Activated CD8-positive, alpha-beta T cell treated with anti-CD3 and anti-CD28 coated beads, Interleukin-2, amount 10 ng/mL, durations not matched to agents 7 days and 5 days (primary cell): ENCODE measurements at places on chromosomes 7 and 10. TPM values are rescaled to one million over a fixed set of nuclear protein-coding genes. Genes with fewer than 3 reads are reported as not detected.

NEBL gene
- not detected for total RNA-seq

DNA sequence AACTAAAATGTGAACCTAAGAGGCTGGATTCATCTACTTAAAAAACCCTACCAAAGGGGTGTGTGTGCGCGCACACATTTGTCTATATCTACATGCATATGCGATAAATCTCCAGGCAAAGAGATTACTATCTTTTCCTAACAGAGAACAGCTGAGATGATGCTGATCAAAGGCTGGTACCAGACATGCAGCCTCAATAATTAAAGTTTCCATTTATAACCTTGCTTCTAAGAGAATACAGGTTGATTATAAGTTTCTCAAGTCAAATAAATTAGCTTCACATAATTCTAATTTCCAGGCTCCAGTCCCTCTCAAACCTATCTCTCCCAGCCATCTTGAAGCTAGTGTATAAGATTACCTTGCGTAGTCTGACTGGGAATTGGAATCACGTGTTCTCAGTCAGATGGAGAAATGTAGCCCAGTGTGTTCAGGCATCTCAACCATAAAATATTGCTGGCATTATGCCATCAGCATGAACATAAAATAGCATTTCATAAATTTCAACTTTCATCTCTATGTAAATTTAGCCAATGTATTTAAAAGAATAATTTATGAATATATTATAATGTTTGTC, 1062.0 kb downstream of the XPNPEP1 start:
- H3K4me3 ChIP-seq, result no peak overlapping the region
- no peaks in the 10 kb centered on the region for H3K4me1 ChIP-seq
- no peaks in the 10 kb centered on the region for H3K36me3 ChIP-seq
- no peak for DNase-seq
- no peaks in the 10 kb centered on the region for H3K27me3 ChIP-seq
- H3K27ac ChIP-seq, result no peak overlapping the region

- no peaks in the 10 kb centered on the region for H3K36me3 ChIP-seq
- DNase-seq, result no peak
- H3K4me1 ChIP-seq, result no peaks in the 10 kb centered on the region
- no peak overlapping the region for H3K27ac ChIP-seq
- H3K27me3 ChIP-seq, result no peaks in the 10 kb centered on the region
These were observed 87.4 kb upstream of the TNS3 start for GRCh38 chr7:47669178-47669891.

- H3K4me1 ChIP-seq, result no peaks in the 10 kb centered on the region
- H3K36me3 ChIP-seq, result no peaks in the 10 kb centered on the region
- no peak overlapping the region for H3K27ac ChIP-seq
- H3K27me3 ChIP-seq, result peaks cover 19% of the 10 kb centered on the region
- H3K4me3 ChIP-seq, result no peak overlapping the region
- DNase-seq, result no peak
These were observed 26.4 kb upstream of the HSPA12A start for GRCh38 chr10:116768786-116769185.

- H3K27me3 ChIP-seq, result no peaks in the 10 kb centered on the region
- H3K4me3 ChIP-seq, result no peak overlapping the region
- H3K27ac ChIP-seq, result no peak overlapping the region
- peaks cover 14% of the 10 kb centered on the region for H3K36me3 ChIP-seq
These were observed 69.2 kb downstream of the GNA12 start for GRCh38 chr7:2774935-2775334.

GRCh38 chr7:81445462-81445861, 324.4 kb downstream of the HGF start:
- no peaks in the 10 kb centered on the region for H3K27me3 ChIP-seq
- H3K4me3 ChIP-seq, result no peak overlapping the region
- no peaks in the 10 kb centered on the region for H3K4me1 ChIP-seq
- DNase-seq, result no peak

DNA sequence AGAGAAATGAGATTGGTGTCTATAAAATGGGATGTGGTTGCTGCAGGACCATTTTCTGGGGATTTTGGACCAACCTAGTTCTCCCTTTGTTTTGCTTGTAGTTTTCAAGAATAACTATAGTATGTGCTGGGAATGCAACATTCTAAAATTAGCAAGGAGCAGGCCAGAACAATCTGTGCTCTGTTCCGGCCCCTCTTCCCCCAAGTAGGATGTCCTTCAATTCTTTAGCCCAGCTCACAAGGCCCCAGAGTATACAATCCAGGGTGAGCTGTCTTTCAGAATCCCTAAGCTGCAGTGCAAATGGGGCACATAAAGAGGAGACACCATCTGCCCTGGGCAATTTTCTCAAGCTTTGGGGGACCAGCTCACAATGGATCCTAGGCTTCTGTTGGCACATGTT, 809.1 kb downstream of the TNS3 start:
- no peaks in the 10 kb centered on the region for H3K4me1 ChIP-seq
- no peak for DNase-seq
- no peaks in the 10 kb centered on the region for H3K27me3 ChIP-seq
- no peaks in the 10 kb centered on the region for H3K36me3 ChIP-seq

ACBD7 gene
- 5.2 TPM for total RNA-seq

DNA sequence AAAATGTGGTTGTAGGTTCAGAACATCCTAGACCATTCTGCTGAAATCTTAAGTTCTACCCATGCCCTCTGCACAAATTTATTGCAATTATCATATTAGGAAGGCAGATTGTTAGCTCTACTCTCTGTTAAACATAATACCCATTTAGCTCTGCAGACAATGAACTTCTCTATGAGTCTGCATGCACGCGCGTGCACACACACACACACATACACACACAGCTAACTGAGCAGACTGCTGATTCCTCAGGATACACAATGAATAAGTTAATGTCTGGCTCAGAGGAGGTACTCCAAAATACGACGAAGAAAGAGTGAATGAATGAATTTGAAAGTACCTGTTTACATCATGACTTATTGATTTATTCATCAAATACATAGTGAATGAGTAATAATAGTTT, 276.2 kb upstream of the SORCS1 start:
- no peaks in the 10 kb centered on the region for H3K36me3 ChIP-seq
- H3K4me1 ChIP-seq, result no peaks in the 10 kb centered on the region
- H3K27me3 ChIP-seq, result no peaks in the 10 kb centered on the region

CACNB2 gene
- not detected for total RNA-seq

GRCh38 chr10:3486346-3487065, 298.5 kb downstream of the KLF6 start:
- H3K27ac ChIP-seq, result no peak overlapping the region
- peaks cover 13% of the 10 kb centered on the region for H3K4me1 ChIP-seq
- H3K36me3 ChIP-seq, result no peaks in the 10 kb centered on the region

SLC26A4 gene
- 0.94 TPM for total RNA-seq

GRCh38 chr10:119370111-119370741, 162.9 kb downstream of the GRK5 start:
- peaks cover 12% of the 10 kb centered on the region for H3K4me1 ChIP-seq
- no peak overlapping the region for H3K4me3 ChIP-seq
- peak overlapping the region; percentile 8 for H3K27ac ChIP-seq
- no peaks in the 10 kb centered on the region for H3K36me3 ChIP-seq
- DNase-seq, result no peak
- no peaks in the 10 kb centered on the region for H3K27me3 ChIP-seq

VWC2 gene
- total RNA-seq, result not detected

DNA sequence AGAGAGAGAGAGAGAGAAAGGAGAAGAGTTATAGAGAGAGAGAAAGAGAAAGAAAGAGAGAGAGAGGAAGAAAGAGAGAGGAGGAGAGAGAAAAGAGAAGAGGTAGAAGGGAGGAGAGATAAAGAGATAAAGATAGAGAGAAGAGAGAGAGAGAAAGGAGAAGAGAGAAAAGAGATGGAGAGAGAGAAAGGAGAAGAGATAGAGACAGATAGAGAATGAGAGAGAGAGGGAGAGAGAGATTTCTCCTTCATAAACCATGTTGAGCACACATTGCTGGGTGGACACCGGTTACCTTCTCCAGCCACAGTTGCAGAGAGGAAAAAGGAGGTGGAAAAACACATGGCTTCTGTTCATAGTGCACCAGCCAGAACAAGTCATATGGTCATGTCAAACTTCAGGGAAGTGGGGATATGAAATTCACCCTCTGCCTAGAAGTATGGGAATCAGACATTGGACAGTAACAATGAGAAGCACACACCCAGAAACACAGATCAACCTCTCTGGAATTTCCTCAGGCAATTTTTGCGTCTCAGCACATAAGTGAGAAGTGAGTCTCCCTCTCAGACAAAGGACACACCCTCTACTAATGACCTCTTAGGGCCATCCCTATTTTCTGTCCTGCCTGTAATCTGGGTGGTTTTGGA, 172.5 kb upstream of the SVIL start:
- H3K27ac ChIP-seq, result no peak overlapping the region
- peaks cover 8% of the 10 kb centered on the region for H3K27me3 ChIP-seq
- no peaks in the 10 kb centered on the region for H3K36me3 ChIP-seq
- no peak for DNase-seq
- peaks cover 6% of the 10 kb centered on the region for H3K4me1 ChIP-seq

DNA sequence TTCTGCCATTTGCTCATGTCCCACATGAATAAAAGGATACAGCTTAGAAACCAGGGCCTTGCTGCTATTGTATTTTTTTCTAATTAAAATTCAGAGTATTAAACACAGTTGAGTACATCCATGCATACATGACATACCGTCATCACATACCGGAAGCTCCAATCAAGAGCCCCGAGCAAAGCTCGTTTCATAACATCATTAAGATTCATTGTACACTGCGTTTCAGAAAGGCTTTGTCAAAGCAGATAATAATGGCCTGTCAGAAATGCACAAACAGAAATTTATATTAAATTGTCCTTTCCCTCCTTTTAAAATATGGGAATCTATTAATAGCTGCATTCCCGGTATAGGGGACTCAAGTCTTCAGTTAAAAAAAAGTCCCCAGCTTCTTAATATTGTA, 103.4 kb downstream of the PRTFDC1 start:
- H3K27ac ChIP-seq, result no peak overlapping the region
- H3K27me3 ChIP-seq, result no peaks in the 10 kb centered on the region
- no peak overlapping the region for H3K4me3 ChIP-seq
- peaks cover 14% of the 10 kb centered on the region for H3K4me1 ChIP-seq
- peaks cover 4% of the 10 kb centered on the region for H3K36me3 ChIP-seq

GRCh38 chr10:114071178-114071577, 27.5 kb downstream of the ADRB1 start:
- peaks cover 11% of the 10 kb centered on the region for H3K27me3 ChIP-seq
- no peak overlapping the region for H3K27ac ChIP-seq
- no peak overlapping the region for H3K4me3 ChIP-seq

FEZF1 gene
- total RNA-seq, result not detected

- no peaks in the 10 kb centered on the region for H3K4me1 ChIP-seq
- H3K36me3 ChIP-seq, result no peaks in the 10 kb centered on the region
- peaks cover 11% of the 10 kb centered on the region for H3K27me3 ChIP-seq
- H3K27ac ChIP-seq, result no peak overlapping the region
- DNase-seq, result no peak
These were observed 25.9 kb upstream of the CDK13 start for GRCh38 chr7:39924122-39924521.

- peaks cover 16% of the 10 kb centered on the region for H3K4me1 ChIP-seq
- H3K36me3 ChIP-seq, result peaks cover 5% of the 10 kb centered on the region
- no peak overlapping the region for H3K4me3 ChIP-seq
- H3K27me3 ChIP-seq, result peaks cover 6% of the 10 kb centered on the region
- no peak for DNase-seq
- no peak overlapping the region for H3K27ac ChIP-seq
These were observed 116.3 kb downstream of the MDFIC start for GRCh38 chr7:115038158-115038557.

- H3K36me3 ChIP-seq, result no peaks in the 10 kb centered on the region
- no peaks in the 10 kb centered on the region for H3K4me1 ChIP-seq
- H3K4me3 ChIP-seq, result no peak overlapping the region
- no peak overlapping the region for H3K27ac ChIP-seq
- H3K27me3 ChIP-seq, result no peaks in the 10 kb centered on the region
These were observed 115.3 kb upstream of the BMPER start for GRCh38 chr7:33789871-33790630.

HYAL4 gene
- not detected for total RNA-seq

- H3K27ac ChIP-seq, result no peak overlapping the region
- H3K4me1 ChIP-seq, result no peaks in the 10 kb centered on the region
- DNase-seq, result no peak
- H3K27me3 ChIP-seq, result no peaks in the 10 kb centered on the region
These were observed 1298.8 kb downstream of the TYW1 start for GRCh38 chr7:68295386-68295785.

SPDYE16 gene
- total RNA-seq, result 0.16 TPM

DNA sequence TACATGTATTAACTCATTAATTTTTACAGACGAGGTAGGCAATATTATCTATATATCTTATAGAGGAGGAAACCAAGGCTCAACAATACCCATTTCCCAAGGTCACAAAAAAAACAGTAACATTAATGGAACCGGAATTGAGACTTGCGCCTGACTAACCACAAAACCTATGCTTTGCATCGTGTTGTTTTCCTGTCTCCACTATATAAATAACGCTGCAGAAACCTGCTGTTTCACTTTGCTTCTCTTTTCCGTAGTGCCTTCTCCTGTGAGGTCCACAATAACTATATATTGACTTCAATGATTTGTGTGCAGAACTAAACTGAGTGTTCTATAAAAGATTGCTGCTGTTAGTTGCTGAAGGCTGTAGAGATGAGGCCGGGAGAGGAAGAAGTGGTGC, 97.7 kb upstream of the RPA3 start:
- H3K36me3 ChIP-seq, result peaks cover 25% of the 10 kb centered on the region
- peak overlapping the region; percentile 8 for H3K4me3 ChIP-seq
- peak; percentile 41 for DNase-seq
- no peaks in the 10 kb centered on the region for H3K27me3 ChIP-seq
- peaks cover 30% of the 10 kb centered on the region for H3K4me1 ChIP-seq
- H3K27ac ChIP-seq, result peak overlapping the region; percentile 58

DNA sequence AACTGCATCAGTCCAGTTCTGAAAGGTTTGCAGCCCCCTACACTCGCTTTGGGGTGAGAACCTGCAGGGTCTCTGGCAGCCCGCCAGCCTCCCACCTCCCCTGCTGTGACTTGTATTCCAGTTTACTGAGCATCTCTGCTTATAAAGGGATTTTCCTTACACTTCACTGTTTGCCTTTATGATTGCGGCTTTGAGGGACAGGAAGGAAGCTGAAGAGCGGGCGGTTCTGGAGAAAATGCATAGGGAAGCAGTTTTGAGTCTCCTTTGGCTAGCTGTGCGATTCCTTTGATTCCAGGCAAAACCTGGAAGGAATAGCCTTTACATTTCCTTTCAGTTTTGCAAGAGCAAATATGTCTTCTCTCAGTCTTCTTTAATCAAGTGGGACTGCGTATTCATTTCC, 65.0 kb upstream of the TRIM8 start:
- no peak overlapping the region for H3K4me3 ChIP-seq
- no peak overlapping the region for H3K27ac ChIP-seq
- no peaks in the 10 kb centered on the region for H3K4me1 ChIP-seq
- no peaks in the 10 kb centered on the region for H3K27me3 ChIP-seq

DNA sequence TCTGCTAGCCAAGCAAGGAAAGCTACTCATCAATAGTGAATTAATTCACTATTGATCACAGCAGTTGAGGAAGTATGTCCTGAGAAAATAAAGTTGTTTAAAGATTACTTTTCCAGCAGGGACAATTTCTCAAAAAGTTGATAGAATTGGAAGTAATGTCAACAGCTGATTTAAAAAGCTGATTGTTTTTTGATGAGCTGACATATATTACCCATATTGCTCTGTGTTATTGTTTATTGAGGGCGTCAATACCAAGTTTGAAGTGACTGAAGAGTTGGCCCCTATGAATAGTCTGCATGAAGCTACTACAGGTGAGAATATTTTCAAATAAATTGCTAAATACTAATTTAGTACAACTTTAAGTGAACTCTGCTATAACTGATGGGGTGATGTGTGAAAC, 28.0 kb downstream of the ZFAND4 start:
- no peaks in the 10 kb centered on the region for H3K27me3 ChIP-seq
- no peaks in the 10 kb centered on the region for H3K4me1 ChIP-seq
- peaks cover 28% of the 10 kb centered on the region for H3K36me3 ChIP-seq
- no peak overlapping the region for H3K4me3 ChIP-seq
